ENCODE measurements at places on chromosomes 3 and 15.

DNA sequence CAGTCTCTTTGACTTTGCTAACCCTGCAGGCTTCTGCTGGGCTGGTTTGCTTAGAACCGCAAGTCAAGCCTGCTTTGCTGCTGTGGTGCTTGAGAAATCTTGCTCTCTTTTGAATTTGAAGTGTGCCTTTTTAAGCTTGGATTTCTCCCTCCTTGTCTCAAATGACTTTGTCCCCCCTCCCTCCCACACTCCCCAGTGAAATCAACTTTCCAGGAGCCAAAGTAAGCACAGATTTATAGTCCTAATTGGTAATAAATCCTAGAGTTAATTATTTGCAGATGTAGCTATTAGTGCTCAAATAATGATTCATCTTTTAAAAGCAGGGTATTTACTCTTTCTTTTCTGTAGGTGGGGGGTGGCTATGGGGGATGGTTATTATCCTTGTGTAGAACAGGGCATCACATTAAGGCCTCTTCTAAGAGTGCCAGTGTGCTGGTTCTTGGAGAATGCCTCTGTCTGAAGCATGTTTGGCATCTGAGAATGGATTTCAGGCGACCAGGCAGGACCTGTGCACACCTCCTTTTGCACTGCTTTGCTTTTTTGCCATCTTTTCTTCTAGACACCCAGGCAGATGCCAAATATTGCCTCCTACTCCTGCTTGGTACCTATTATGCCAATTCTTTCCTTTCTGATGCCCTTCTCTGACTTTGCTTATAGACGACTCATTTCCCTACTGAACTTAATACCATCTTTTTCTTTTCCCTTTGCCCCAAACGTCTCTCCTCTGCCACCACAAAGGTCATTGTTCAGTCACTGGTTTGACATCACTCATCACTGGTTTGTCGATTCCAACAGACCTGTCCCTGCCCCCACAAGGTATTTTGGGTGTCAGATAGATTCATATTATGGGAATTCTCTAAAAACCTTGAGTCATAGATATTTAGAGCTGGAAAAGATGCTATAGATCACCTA, 50.7 kb downstream of the CLDN11 start:
- DNase-seq, result no peak

DNA sequence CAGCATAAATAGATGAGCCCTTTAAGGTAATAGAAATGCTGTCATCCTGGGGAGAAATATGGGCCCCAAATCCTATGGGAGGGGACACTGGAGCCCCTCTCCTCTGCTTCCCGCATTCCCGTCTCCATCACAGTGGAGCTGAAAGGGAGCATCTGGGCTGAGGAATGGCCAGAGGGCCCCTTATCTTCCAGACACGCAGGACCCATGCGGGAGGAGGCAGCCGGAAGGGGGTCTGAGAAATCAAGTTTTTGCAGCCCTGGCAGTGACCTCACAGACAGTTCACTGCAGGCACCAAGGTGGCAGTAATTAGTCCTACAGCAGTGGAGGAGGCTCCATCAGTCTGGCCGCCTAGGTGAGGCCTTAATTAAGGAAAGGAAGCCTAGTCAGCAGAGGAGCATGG, 80.2 kb downstream of the RAB11A start:
- DNase-seq, result no peak

DNA sequence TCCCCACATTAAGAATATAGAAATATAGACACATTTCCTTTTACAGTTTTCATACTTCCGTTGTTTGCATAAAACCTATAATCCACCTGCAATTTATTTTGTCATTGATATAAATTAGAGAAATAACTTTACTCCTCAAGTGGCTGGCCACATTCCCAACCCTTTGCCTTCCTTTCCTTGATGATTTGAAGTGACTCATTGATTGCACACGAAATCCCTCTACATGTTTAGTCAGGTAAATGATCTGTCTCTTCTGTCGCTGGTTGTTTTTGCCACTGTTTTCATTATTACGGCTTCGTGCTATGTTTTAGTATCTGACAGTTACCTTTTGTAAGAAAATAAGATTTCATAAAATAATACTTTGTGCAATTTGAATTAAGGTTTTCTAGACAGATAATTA, 272.2 kb upstream of the NR2E3 start:
- DNase-seq, result no peak

DNA sequence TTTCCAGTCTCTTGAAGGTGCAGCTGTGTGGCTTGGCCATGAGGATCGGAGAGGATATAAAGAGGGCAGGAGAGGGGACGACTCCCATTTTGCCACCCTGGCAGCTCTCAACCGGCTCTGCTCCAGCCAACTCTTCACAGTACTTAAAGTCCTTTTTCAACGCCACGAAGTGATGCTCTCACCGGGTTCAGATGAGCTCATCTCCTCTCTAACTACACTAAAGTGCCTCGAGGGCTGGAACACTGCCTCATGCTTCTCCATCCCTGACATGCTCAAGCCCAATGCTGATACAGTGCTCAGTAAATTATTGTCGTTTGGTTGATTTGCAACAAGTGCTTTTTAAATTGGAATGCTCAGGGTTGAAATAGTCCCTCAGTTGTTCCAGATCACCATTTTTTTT, 97.8 kb downstream of the GTPBP8 start:
- no peak for DNase-seq

GRCh38 chr3:31370681-31371080, 162.0 kb upstream of the STT3B start:
- DNase-seq, result no peak

DNA sequence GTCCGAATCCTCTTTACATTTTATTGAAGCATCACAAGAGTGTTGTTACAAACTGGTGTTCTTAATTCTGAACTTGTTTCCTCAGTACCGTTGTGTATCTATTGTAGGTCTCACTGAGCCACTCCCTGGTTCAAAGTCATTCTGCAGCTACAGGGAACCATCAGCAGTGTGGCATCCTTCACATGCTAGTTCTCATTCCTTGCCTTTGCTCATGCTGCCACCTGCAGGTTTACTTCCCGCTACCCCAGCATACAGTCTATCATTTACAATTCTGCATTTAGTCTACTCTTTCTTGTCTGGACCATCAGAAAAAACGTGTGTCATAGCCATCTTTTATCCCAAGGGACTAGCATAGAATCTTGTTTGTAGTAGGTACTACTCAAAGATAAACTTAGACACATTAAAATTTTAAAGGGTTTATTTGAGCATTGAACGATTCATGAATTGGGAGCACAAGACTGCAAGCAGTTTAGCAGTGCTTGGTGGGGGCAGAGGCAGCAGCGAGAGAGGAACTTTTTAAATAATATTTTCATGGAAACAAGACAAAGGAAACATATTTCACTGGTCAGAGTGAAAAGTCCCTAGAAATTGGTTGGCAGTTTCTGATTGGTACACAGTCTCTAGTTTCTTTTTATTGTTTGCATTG, 402.1 kb downstream of the CADM2 start:
- no peak for DNase-seq

GRCh38 chr3:130773366-130773765, 26.7 kb upstream of the PIK3R4 start:
- no peak for DNase-seq

DNA sequence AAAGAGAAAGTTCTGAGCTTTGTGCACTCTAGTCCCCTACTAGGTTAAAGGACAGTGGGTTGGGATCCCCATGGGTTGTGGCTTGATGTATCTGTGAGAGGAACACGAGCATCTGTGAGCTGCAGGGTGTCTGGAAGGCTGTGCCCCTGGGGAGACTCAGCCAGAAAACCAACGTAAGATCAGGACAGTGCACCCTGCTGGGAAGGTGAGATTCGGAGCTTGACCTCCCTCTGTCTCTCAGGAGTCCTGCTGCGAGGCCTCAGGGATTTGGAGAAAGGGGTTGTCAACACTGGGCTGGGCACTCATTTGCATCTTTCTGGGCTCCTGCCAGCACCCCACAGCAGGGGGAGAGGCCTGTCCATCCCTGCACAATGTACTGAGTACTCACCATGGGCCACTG, 15.2 kb downstream of the ANKRD63 start:
- DNase-seq, result no peak

- DNase-seq, result no peak
These were observed 131.3 kb downstream of the TMEM108 start for GRCh38 chr3:133169331-133170068.

DNA sequence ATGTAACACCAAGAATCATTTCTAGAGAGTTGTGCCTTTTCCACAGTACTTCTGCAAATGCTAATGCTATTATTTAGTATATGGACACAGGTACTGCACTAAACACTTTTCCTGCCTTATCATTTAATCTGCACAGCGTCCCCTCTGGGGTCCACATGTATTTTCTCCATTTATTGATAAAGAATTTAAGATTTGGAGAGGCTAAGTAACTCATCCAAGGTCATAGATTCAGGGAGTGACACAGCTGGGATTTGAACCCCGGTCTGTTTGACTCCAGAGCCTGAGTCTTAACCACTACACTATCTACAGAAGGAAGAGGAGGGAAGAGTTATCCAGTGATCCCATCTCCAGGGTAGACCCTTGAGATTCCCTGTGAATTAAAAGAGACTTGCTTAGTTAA, 24.9 kb upstream of the TPRG1 start:
- no peak for DNase-seq

DNA sequence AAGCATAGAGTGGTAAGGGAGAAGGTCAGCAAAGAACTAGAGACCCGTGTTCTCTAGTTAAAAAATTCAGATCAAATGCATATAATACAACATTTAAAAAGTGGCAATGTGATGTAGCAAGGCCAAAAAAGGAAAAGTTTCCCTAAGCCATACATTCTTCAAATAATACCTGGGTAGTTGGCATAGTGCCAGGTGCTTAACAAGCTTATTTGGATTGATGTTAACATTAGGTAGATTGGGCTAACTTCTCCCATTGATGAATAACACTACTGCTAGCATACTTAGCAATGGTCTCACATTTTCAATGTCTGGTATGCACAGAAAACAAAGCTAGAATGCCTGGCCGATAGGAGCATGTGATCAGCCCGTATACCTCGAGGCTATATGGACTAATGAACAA, 283.6 kb upstream of the RARB start:
- DNase-seq, result no peak

DNA sequence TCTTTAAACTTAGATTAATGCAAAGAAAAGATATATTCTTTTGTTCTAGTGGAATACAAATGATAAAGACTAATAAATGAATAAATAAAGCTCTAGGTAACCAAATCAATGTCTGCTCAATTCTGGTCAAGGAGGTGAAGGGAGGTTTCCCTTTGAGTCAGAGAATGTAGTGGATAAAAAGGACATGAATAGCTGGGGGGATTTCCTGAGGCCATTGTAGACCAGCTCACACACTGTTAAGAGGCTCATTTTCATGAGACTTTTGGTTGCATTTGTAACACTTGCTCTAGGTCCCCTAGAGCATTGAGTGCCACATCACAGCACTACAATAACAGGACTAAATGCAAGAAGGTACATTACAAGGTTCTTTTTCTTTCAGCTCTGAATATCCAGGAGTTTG, 170.7 kb downstream of the TIGIT start:
- no peak for DNase-seq

DNA sequence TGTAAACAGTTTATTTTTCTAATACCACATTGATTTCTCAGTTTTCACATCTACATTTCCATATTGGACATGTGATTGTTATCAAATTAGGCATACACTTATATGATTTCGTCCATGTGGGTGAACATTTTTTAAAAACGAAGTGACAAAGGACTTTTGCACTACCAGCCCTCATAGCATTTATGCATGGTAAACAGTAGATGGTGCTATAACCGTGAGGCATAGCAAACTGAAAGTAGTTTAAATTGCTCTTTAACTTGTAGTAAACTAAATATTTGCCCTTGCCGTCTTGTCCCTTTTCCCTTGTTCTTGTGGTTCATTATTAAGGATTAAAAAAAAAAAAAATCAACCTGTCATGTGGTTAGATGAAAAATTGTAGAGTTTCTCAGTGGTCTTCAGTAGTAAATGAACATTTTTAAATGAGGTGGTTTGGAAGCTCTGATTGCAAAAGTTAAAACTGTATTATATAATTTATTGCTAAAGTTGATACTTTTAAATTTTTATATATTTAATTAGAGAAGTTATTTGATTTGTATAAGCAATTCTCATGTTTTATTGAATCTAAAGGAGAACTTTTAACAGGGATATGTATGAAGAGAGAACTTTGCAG, 24.0 kb downstream of the STX19 start:
- peak; percentile 6 for DNase-seq

DNA sequence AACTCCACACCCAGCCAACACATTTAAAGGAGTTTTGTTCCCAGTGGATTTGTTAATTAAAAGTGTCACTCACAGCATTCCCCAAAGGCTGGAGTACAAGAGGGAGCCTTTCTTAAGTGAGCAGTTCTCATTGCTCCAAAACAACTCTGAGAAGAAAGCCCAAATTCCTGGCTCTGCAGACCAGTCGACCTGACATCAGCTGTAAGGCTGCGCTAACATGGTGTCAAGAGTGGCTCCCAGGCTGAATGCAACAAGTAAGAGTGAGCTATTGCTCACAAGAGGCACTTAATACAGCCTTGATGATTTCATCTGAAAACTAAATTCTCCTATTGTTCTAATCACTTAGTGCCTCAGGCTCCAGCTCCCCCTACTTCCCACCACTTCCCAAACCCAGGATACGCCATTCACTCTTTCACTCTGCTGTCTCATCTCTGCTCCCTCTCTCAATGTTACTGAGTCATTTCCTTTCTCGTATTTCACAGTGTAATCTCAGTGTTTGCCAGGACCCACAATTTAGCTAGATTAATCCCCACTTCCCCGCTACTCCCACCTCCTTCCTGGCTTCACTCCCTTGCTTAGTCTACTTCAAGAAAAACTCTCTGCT, 81.8 kb downstream of the WWTR1 start:
- no peak for DNase-seq

DNA sequence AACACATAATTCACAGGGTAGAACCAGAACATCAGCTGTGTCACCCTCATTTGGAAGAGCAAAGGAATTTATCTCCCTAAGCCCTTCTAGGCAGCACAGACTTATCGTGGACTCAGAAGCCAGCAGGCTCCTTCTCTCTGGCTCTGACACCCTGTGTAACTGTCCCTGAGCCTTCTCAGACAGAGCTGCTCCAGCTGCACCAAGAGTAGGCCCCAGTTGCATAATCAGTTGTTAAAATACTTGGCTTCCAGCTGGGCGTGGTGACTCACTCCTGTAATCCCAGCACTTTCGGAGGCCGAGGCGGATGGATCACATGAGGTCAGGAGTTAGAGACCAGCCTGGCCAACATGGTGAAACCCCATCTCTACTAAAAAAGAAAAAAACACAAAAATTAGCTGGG, 49.4 kb upstream of the ACVR2B start:
- DNase-seq, result no peak

DNA sequence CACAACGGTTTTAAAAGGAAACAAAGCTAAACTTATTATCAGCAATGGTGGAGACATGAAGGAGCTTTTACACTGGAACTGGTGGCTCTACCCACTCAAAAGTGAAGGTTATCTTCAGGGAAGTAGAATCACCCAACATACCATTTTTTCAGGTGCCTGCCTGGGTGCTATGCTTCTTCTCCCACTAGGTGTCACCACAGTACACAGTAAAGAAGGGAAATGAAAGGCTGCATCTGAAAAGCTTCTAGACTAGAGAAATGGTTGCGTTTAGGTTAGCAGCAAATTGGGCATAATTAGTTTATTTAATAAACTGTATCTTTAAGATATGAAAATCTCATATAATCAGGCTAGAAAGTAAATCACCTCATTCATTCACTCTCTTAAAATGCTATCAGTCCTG, 47.0 kb upstream of the SELENOK start:
- DNase-seq, result no peak

- no peak for DNase-seq
These were observed 28.5 kb downstream of the IL16 start for GRCh38 chr15:81225161-81225671.
